ENCODE measurements at places on chromosomes 2 and 18.

DNA sequence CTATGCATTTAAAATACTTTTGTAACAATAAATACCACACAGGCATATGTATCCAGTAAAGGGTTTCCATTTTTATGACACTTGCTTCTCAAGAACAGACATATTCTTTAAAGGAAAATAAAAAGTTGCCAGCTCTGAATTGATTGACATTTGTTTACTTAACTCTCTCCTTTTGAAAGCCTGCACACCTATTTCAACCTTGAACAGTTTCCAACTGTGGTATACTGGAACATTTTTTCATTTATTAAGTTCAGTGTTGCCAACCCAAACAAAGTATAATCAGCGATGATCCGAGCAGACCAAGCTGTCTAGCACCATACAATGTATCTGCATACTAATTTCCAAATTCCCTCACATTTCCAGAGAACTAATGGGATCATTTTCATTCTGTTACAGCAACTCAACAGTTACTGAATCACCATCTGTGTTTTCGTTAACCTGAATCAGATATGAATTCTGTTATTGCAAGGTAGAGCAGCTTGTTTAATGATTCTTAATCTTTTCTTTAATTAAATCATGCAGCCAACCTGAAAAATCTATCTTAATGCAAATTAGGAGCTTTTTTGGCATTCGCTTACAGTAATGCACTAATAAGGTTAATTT lies 725.5 kb upstream of the ZEB2 start:
- DNase-seq: no peak

DNA sequence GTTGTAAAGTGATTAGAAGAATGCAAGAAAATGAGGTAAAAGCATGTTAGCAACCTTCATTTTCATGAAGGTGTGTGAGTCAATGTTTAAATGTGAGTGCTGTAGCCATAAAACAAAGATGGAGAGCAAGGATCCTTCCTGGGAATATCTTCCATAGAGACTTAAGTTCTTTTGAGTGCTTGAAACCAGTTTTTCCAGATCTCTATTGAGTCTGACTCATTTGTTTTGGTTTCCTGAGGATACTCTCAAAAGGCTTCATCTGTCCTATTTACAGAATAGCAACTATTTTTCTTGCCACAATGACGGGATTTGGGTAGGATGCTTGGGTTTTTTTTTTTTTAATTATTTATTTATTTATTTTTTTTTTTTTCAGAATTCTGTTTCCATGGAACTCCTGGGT lies 45.9 kb upstream of the ASB1 start:
- peak; percentile 46 for DNase-seq

- DNase-seq: peak; percentile 58
These were observed 83.3 kb downstream of the DPP4 start for GRCh38 chr2:161990741-161991140.

GRCh38 chr2:105929516-105929915 lies 184.8 kb downstream of the NCK2 start:
- no peak for DNase-seq

GRCh38 chr2:57080035-57080434 lies 896.2 kb downstream of the CCDC85A start:
- peak; percentile 2 for DNase-seq

Data from GM04504 (cell line).